Stimulated activated CD4-positive, alpha-beta T cell treated with anti-CD3 and anti-CD28 coated beads, Interleukin-1b, Interleukin-23, amount 100 ng/mL, for 1 hour (primary cell): ENCODE measurements at places on chromosomes 2 and 18.

DNA sequence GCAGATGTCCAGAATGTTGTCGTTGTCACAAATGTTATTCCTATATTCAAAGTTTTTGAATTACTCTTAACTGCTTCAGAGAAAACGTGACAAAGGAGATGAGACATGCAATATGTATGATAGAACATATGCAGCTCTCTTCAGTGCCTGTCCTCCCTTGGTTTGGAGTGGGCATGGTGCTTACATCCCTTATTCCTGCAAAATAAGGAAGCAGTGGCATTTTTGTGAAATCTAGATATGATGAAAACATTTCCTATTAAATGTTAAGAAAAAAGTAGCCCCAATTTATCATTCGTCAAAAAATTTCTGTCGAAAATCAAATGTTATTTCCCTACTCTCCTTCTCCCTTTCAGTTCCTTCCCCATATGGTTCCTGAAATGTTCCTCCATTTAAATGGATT lies 457.5 kb upstream of the FANCL start:
- DNase-seq: no peak

- DNase-seq: no peak
These were observed 22.7 kb downstream of the IAH1 start for GRCh38 chr2:9497017-9497416.

DNA sequence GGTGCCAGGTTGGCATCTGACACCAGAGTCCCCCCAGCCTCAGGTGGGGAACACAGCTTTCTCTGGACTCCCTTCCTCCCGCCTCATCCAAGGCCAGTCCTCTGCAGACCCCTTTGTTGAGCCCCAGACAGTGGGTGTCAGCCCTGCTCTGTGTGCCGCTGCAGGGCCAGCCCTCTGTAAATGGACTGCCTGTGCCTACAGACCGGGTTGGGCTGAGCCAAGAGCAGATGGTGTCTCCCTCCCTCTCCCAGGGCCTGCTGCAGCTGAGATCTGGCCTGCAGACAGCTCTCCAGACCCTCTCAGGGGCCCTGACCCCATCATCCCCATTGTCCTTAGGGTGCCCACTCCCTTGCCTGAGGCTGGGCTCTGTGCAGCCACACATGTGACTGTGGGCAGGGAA lies 160.8 kb downstream of the KLHL29 start:
- DNase-seq: no peak

GRCh38 chr2:235956281-235956970 lies 211.8 kb downstream of the GBX2 start:
- DNase-seq: no peak

- no peak for DNase-seq
These were observed 31.3 kb downstream of the ANXA4 start for GRCh38 chr2:69773206-69773605.

DNA sequence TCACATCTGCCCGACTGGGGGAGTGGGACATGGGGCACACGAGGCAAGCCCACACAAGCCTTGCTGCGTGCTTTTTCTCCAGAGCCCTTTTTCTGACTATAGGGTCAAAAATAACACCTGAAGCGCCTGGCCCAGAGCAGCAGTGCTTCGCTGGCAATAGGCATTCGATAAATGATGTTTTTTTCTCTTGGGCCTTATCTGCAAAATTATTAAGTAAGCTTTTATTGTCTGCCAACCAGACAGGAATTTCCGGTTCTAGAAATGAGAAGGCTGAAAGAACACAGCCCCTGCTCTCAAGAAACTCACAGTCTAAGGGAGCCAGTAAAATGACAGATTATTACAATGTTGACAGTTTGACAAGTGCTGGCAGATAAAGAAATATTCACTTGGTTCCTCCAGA lies 2.7 kb upstream of the TMBIM1 start:
- no peak for DNase-seq

GRCh38 chr2:190214426-190215194 lies 105.0 kb downstream of the HIBCH start:
- no peak for DNase-seq

DNA sequence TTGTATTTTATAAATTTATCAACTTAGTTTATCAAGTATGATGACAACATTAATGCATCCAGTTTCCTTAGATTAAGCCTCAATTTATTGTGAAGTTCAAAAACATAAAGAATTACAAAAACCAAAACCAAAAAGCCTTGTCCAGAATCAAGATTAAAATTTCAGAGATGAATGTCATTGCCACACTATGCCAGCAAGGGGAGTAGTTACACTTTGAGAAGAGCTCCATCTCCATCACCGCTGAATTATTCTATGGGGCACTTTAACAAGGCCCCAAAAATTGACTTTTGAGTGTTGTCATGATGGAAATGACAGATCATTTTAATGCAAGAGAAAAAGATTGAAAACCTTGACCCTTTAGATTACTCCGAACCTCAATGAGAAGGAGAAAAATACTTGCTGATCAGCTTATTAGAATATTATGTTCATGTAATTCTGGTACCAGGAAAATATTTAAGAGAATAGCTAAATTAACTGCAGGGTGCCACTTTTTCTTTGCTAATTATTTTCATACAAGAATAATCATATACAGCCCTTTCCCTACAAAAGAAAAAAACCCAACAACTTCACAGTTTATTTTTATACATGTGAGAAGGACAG lies 152.5 kb upstream of the AQP4 start:
- no peak for DNase-seq

DNA sequence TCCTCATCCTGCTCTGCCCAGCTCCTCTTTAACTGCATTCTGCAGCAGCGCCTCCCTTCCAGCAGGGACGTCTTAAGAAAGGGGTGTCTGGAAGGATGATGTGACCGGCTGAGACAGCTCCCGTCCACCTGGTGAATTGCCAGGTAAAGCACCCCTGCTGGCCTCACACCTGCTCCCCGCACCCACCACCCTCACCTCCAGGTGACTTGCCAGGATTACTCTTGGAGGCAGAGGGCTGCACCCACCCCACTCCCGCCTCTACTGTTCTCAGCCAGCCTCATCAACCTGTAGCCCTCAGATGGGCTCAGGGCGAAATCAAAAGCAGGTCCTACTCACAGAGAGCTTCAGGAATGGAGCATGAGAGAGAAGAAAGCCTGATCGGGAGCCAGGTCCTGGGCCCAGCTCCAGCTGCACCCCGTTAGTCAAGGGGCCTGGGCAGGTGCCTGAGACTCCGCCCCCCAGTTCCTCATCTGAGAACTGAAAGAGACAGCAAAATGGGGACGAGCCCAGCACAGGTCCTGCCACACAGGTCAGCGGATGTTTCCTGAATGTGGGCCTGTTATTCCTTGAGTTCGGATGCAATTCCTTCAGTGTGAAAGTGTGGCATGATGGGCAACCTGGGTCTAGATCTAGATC lies 5.6 kb downstream of the ADRA2B start:
- no peak for DNase-seq

DNA sequence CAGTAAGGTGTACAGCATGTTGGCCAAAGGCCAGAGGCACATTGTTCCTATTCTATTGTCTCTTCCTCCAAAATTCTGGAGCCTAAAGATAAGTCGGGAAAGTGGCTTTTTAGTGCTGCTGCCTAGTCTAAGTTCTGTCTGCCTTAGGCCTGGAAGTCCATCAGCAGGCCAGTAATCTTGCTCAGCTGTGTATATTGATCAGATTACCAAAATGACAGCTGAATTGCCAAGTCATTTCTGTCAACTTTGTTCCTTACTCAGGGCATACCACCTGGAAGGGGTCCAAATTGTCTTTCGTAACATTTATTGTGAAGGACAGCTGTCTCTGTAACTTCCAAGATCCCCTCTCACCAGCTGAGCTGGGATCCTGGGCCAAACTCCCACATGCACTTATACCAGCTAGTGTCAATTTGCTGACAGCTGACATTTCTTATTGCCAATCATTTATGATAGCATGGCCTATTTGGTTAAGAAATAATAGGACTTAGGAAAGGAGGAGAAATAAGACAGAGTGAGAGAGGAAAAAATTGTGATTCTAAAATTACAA lies 116.8 kb upstream of the FSHR start:
- no peak for DNase-seq

- DNase-seq: no peak
These were observed 12.8 kb upstream of the KIAA2012 start for GRCh38 chr2:202060218-202060617.

GRCh38 chr2:106890606-106891005 lies 4.6 kb upstream of the ST6GAL2 start:
- DNase-seq: no peak

DNA sequence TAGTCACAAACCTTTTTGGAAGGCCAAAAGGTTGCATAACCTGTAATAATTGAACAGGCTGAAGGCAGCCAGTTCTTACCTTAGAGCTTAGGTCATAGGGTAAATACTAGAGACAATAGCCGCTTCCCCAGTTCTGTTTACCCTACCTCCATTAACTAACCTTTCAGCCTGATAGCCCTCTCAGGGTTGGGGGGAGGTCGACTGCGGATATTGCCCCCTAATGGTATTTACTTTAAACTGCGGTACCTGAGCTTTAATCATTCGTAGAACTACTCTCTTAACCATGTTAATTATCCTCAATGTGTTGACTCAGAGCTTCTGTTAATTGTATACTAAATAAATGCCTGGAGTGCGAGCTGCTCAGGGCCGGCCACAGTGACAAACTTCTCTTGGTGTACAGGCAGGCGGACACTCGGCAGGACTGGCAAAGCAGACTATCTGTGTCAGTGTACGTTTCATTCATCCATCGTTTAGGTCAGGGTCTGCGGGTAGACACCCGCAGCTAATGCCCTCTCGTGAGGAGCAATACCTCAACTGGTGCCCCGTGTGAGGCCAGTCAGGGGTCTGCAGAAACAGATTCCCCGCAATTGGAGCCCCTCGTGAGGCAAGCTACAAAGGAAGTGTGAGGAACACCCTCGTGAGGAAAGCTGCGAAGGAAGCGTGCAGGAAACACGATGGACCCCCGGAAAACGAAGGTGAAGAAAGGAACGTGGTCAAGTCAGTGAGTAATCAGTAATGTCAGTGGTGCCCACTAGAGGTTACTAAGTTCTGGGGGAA lies 115.3 kb upstream of the SCN7A start:
- no peak for DNase-seq

GRCh38 chr2:10083692-10084211 lies 3.5 kb upstream of the CYS1 start:
- no peak for DNase-seq

- DNase-seq: no peak
These were observed 208.2 kb downstream of the SH3RF3 start for GRCh38 chr2:109337221-109337620.

DNA sequence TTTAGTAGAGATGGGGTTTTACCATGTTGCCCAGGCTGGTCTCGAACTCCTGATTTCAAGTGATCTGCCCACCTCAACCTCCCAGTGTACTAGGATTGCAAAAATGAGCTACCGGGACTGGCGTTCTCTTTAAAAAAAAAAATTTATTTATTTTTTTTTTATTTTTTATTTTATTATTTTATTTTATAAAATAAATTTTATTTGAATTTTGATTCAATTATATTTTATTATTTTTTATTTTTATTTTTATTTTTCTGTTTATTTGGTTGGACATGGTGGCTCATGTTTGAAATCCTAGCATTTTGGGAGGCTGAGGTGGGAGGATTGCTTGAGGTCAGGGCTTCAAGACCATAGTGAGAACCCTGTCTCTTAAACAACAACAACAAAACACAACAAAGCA lies 32.5 kb downstream of the EEF1B2 start:
- DNase-seq: no peak

DNA sequence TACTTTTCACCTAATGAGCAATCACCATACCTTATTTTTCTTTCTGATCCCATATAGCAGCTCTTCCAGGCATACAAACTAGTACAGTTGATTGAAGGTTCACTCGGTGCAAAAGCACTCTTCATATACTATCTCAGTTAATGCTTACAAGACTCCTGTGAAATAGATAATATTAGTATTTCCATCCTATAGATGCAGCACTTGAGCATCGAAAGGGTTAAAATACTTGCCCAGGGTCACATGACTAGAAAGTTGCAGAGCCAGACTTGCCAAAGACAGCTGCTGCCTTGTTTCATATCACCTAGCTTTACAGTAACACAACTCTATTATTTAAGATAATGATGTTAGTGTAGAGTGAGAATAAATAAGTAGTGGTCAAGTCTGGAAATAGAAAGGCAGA lies 466.0 kb upstream of the TNP1 start:
- DNase-seq: no peak

GRCh38 chr2:241363426-241363825 lies 7.3 kb downstream of the FARP2 start:
- DNase-seq: no peak

GRCh38 chr18:67783196-67783946 lies 266.9 kb upstream of the DSEL start:
- no peak for DNase-seq

- no peak for DNase-seq
These were observed 4.3 kb downstream of the PLEK start for GRCh38 chr2:68369337-68369734.

DNA sequence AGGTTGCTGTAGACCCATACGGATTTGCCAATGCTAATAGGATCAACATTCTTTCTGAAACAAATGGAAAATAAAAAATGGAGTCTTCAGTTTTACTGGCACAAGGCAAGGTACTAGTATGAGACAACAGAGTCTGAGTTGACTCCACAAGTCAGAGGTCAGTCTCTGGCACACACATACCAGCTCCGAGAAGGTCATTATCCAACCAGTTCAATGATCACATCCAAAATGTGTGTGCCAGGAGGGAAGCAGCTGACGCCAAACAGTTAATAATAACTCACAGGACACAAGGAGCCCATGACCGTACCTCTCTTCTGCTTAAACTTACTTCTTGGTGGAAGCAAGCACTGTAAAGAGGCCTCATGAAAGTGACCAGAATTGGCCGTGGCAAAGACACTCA lies 528.6 kb downstream of the ZNF516 start:
- no peak for DNase-seq

DNA sequence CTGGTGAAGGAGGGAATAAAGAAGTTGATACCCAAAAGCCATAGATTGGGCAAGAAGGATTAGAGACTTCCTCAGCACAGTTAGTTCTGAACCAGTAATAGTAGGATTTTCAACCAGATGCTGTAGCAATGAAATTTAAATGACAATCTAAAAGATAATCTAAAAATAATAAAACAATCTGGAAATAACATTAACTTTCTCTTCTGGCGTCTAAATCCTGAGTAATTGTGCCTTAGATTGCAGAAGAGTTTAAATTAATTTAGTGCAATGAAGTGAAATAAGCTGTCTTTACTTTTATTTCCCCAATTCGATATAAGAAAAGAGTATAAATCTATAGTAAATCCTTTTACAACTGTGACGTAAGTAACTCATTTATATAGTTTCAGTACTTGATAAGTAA lies 186.8 kb upstream of the DOK6 start:
- no peak for DNase-seq
